ENCODE measurements at places on chromosomes 12 and 14.
A peak's percentile ranks its signal among the peaks of the same experiment; 100 is the strongest.

DNA sequence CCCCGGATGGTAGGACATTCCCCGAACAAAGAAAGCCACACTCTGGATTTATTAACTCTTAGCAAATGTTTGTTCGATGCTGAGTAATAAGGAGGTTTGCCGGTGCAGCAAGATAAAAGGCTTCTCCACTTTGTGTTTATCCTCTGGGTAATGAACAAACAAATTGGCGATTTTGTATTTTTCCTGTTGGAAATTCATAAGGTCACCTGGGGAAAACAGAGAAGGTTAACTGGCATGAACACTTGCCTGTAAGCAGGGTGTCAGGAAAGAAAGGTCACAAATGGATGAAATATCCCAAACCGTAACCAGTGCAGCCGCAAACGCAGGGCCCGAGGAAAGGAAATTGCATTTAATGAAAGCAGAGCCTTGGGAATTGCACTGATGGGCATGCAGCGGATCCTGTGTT lies 132.8 kb downstream of the RMST start:
- DNase-seq, result no peak

DNA sequence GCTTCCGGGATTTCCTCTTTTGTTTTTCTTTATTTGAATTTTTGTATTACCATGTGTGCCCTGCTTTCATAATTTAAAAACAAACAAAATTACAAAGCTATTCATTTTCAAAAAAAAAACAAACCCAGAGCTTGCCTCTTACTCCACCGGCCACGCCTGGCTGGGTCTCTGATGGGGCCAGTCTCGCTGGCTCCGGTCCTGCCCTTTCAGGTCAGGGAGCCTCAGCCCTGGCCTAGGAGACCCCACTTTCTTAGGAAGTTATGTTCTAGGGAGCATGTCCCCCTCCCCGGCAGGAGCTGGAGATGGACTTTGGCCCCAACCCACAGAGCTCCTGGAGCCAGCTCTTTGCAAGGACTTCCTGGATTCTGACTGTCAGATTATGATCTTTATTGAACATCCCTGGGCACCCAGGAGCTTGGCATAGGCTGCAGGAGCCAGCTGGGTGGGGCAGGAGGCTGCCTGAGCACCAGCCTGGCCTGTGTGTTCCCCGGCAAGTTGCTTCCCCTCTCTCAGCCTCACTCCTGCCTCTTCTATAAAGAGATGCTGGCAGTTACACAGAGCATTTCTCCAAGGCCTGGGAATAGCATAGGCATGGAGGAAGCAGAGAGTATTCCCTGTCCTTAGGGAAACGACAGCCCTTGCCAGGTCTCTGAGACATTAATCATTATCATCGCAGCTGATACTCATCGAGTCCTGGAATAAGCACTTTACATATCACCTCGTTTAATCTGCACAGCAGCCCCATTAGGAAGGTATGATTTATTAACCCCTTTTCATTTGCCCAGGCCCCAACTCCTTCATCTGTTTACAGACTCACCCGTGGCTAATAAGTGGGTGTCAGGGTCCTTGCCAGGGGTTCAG lies 3.5 kb downstream of the DEGS2 start:
- no peak for DNase-seq

DNA sequence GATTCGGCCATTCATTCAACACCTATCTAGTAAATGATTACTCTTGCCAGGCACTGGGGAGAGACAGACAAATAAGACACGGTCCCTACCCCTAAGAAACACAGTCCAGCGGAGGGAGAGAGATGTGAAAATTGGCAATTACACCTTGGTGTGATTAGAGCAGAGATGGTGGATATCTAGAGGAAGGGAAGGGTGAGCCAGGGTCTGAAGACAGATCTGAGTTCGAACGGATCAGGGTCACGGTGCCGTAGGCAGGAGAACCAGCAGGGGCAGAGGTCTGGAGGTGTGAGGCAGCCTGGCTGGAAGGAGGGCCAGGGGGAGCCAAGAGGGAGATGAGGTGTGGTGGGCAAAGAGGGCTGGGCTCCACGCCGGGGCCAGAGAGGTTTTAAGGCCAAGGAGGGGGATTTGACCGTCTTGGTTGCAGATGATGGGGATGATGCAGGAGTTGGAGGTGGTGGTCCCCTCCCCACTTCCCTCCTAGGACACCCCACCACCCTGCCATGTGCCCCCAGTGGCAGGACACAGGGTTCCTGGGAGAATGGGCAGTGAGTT lies 27.1 kb downstream of the FAM222A start:
- no peak for DNase-seq

DNA sequence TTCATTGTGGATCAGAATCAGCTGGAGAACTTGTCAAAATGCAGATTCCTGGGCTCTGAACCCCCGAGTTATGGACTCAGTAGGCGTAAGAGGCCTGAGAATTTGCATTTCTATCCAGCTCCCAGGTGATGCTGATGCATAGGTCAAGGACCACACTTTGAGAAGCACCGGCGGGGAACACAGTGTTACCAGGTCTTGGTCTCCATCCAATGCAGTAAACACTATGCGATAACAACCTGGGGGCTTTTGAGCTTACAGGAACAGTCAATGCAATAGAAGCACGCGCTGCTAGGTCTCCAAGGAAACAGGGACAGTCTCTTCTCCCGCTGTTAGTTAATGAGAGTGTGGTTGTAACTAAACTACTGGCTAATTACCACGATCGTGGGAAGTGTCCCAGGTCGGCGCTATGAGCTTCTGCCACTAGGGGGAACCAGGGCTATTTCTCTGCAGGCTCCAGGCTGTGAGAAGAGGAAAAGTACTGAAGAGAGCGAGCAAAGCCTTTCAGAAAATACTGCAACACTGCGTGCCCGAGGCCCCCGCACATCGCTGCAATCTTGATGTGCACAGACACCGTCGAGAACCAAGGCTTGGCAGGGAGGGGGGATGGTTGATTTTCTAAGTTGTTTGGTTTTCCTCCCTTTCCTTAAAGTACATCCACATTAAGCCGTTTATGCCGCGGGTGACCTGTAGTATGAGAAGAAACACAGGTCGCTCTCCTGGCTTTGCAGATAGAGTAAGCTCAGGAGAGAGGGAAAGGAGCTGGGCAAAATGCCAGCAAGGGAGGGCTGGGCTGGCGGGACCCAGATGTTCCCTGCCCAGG lies 52.0 kb upstream of the KCNA1 start:
- peak; percentile 51 for DNase-seq

DNA sequence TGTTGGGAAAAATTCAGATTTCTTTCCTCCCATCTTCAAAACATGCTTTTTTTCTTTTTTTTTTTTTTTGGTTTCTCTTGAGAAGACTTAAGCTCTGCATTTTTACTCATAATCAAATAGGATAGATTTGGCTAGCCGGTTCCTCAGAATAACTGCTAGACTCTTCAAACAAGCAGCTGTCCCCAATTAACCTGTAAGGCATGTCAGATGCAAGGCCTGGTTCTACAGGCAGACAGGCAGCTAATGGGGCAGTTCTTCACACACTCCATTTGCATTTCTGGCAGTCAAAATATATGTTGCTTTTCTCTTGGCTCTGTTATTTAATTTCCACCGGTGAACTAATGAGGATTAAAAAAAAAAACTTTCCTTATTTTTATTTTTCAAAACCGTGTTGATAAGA lies 228.0 kb upstream of the ATP2B1 start:
- no peak for DNase-seq

- DNase-seq, result no peak
Measured at GRCh38 chr14:59919570-59920377, at the start of gene LRRC9. Gene LRRC9, plus strand, starts transcription at chr14:59920144.

- DNase-seq, result no peak
Measured at GRCh38 chr14:74621556-74621955, 9.5 kb upstream of the LTBP2 start.

GRCh38 chr12:39441963-39442830 lies 723 bp downstream of the KIF21A start:
- DNase-seq, result peak; percentile 15

DNA sequence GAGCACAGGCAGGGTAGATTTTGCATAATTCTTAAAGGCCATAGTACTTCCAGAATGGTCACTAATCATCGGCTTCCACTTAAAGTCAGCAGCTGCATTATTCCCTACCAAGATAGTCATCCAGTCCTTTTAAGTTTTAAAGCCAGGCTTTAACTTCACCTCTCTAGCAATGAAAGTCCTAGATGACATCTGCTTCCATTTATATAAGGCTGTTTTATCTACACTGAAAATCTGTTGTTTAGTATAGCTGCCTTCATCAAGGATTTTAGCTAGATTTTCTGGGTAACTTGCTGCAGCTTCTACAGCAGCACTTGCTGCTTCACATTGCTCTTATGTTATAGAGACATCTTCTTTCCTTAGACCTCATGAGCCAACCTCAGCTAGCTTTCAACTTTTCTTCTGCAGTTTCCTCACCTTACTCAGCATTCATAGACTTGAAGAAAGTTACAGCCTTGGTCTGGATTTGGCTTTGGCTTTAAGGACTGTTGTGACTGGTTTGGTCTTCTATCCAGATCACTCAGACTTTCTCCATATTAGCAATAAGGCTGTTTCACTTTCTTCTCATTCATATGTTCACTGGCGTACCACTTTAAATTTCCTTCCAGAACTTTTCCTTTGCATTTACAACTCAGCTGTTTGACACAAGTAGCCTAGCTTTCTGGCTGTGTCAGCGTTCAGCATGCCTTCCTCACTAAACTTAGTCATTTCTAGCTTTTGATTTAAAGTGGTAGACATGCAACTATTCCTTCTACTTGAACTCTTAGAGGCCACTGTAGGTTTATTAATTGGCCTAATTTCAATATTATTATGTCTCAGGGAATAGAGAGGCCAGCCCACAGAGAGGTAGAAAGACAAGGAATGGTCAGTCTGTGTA lies 209.9 kb upstream of the GARIN2 start:
- no peak for DNase-seq

DNA sequence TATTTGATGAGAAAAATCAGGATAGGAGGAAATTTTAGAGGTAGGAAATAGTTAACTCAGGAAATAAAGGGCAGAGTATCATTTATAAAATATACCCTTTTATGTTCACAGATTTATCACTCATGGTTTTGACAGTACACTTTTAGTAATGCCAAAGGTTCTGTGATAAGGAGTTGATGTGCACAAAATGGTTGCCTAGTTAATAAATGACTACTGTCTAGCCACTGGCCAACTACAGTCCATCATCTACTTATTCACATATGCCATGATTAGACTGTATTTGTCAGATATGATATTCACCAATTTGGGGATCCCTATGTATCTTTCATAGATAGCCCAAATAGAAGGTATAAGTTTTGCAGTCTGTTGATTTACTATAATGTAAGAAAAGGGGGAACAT lies 19.2 kb upstream of the GXYLT1 start:
- no peak for DNase-seq

DNA sequence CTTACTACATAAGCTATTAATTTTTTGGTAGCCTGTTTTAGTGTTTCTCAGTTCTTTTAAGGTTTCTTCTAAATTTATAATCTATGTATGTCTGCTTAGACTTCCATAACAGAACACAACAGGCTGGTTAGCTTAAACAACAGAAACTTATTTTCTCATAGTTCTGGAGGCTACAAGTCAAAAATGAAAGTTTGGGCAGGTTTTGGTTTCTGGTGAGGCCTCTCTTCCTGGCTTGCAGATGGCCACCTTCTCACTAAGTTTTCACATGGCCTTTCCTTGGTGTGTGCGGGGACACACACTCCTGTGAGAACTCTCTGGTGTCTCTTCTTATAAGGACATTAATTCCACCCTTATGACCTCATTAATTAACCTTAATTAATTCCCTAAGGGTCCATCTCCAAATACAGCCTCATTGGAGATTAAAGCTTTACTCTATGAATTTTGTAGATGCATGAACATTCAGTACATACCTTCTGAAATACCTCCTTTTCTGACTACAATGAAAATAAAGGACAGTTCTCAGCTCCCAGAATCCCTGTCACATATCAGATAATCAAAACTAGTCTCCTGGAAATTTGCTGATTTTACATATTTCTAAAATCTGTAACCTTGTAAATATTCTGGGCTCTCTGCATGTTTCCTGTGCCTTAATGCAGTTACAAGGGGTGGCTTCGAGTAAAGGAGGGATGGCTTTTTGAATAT lies 23.2 kb upstream of the BMAL2 start:
- DNase-seq, result no peak

DNA sequence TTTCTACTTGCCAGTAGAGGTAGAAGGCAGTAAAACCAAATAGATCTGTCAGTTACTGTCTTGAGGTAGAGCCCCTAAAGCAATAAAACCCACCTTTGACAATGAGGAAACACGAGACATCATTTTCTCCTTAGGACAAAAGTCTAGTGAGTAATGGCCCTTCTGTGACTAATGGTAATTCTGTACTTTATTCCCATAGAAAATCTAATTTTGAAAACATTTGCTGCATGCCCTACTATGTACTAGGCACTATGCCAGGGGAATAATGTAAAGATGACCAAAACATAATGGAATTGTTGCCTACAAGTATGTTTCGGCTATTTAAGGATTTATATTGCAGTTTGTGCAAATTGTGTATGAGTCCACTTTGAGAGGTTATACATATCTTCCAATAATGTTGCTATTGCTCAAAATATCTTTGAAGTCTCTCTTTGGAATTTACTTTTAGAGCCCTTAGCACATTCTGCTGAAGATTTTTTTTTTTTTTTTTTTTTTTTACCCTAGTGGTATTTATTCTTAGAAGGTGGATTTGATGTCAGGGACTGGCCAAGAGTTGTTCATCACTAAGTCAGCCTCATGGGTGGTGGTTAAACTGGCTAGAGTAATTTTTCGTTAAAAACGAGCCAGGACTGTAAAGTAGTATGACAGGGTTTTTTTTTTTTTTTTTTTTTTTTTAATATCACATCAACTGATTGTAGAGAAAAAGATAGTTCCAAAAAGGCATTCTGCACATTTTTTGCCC lies 109.7 kb downstream of the CRADD start:
- DNase-seq, result no peak

GRCh38 chr14:94303111-94303510 lies 10.0 kb upstream of the SERPINA10 start:
- DNase-seq, result no peak

DNA sequence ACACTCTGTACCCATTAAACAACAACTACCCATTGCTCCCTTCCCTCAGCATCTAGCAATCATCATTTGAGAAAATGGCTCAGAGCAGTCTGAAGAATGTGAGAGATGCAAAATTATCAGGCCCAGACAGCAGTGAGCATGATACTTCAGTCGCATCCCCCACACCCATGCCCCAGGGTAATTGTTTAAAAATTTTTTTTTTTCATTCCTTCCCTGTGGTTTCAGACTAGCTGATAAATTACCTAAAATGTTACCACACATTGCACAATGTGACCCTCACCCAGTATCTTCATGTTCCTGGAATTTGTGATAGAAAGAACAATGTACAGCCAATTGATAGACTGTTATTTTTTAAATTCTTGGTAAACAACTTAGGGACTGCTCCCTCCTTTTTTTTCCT lies 11.3 kb upstream of the USP15 start:
- no peak for DNase-seq

- no peak for DNase-seq
Measured at GRCh38 chr12:117282490-117282889, 78.9 kb downstream of the NOS1 start.

GRCh38 chr12:107442326-107442987 lies 243.1 kb upstream of the PWP1 start:
- DNase-seq, result no peak

DNA sequence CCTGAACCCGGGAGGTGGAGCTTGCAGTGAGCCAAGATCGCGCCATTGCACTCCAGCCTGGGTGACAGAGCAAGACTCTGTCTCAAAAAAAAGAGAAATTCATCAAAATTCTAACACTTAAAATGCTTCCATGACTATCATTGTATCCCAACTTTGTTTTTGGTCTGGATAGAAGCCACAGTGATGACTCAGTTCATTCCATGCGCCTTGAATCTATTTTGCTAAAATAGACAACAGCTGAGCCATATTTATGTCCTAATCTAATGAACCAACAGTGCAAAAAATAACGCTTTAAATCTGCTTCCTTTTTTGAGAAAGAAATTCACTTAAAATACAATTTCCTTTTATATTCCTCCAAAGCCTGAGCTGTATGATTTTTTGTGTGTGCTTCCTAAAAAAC lies 23.2 kb upstream of the BICD1 start:
- no peak for DNase-seq

Data from activated CD4-positive, alpha-beta T cell treated with anti-CD3 and anti-CD28 coated beads for 1 hour (primary cell).